Stimulated activated CD8-positive, alpha-beta memory T cell treated with anti-CD3 and anti-CD28 coated beads, Interleukin-7, amount 100 ng/mL, for 48 hours (primary cell): ENCODE measurements at places on chromosomes 11 and 22.

- no peak for DNase-seq
Observed at GRCh38 chr11:87447606-87448005, 409.9 kb downstream of the TMEM135 start.

GRCh38 chr11:118194835-118195627 is 18.6 kb upstream of the SCN2B start:
- no peak for DNase-seq

DNA sequence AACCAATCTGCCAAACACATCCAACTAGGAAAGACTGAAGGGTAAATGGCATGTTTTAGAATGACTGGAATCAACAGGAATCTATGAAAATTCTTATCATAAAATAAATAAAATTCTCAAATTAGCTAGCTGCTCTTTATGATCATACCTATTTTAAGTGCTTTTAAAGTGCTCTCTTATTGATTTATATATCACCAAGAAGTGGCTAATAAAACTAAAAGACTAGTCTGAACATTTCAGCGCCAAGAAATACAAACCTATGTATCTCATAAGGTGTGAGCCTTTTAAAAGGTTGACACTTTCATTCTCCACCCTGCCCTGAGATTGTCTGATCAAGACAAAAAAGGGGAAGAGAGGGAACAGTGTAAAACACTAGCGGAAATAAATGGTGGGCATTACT is 136.8 kb upstream of the ARHGAP42 start:
- DNase-seq = no peak

GRCh38 chr11:16758382-16759024 is 20.1 kb downstream of the C11orf58 start:
- no peak for DNase-seq

DNA sequence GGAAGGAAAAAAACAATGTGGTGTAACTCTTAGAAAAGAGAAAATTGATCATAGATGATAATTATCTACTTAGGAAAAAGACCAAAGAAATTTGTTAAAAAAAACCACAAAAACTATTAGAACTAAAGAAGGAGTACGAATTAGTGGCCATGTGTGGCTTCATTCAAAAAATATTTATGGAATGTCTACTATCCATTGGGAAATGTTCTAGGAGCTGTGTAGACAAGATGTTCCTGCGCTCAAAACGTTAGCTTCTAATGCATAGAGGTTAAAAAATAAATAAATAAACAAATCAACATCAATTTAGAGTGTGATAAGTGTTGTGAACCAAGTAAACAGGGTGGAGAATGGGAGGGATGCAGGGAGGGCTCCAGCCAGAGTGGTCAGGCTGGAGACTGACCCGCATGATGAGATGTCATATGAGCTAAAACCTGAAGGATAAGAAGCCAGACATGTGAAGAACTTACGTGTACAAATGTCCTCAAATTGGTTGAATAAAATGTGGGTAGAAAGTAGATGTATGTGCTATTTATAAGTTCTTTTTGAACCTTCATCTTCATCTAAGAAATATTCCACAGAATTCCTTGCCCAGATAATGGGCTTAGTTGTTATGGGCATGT is 4.3 kb upstream of the EXPH5 start:
- DNase-seq = no peak

DNA sequence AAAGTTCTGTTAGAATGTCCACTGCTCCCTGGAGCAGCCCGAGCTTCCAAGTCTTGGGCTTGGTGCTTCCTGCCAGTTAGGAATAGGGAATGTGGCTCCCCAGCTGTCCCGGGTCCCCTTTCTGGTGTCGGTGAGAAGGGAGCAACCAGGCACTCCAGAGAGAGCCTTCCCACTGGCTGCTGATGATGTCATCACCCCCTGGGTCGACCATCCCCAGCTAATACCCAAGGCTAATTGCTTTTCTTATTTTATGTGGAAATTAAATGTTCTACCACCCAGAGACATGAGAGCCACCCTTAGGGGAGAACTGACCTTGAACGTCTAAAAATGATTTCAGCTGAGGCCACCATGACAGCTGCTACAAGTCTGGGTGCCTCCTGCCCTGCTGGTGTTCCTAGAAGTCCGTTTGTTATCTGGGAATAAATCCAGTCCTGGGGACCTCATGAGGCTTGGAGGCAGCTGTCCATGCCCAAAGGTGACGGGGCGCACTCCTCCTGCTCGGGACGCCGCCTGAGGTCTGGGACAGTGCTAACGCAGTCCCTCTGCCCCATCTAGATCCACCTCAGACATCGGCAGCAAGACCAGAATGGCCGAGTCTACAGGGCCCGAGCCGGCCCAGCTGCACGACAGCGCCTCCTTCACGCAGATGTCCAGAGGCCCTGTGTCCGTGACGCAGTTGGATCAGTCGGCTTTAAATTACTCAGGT is 42.3 kb downstream of the C11orf91 start:
- no peak for DNase-seq

DNA sequence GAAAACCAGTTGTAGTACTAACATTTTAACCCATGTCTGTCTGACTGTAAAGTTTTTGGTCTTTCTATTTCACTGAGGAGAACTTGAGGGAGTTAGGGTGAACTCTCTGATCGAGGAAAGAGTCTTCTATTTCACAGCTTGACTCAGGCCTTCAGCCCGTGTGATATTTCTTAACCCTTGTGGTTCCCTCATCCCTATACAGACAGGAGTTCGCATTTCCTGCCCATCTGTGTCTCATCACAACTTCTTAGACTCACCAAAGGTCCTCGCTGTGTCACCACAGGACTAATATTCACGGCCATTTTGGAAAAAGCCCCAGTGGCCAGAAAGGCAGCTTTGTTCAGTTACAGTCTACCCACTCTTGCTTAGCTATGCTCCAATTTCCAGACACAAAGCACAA is 172.8 kb downstream of the FAM181B start:
- DNase-seq = no peak

- DNase-seq = no peak
Observed at GRCh38 chr11:66815646-66816045, 27.6 kb upstream of the RCE1 start.

DNA sequence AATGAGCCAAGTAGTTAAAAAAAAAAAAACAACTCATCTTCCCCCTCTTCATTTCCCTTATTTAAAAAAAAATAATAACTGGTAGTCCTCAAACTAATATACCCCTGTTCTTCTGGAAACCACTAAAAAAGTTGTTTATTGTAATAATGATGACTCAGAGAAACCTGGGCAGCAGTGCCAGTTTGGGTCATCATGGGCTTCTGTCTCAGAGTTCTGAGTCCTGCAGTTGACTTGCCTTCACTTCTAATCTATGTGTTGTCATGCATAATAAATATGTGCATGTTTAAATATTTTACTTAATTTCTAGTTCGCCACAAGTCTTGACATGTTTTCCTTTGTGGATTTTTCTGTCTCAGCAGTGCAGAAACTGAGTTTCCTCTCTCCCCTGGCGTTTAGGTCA is 46.8 kb downstream of the PPP2R1B start:
- DNase-seq = no peak

GRCh38 chr11:57500515-57500914 is 15.0 kb downstream of the SLC43A1 start:
- no peak for DNase-seq

DNA sequence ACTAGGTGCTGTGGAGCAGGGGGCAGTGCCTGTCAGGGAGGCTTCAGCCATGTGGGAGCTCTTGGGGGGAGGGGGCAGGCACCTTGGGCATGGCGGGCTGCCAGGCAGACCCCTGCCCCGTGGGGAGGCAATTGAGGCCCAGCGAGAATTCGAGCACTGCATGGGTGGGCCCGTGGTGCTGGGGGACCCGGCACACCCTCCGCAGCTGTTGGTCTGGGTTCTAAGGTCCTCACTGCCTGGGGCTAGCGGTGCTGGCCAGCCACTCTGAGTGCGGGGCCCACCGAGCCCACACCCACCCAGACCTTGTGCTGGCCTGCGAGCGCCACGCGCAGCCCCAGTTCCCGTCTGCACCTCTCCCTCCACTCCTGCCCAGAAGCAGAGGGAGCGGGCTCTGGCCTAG is 835.5 kb upstream of the CNTN5 start:
- no peak for DNase-seq

- no peak for DNase-seq
Observed at GRCh38 chr11:65506290-65506771, 7.5 kb downstream of the MALAT1 start.

GRCh38 chr11:5737091-5737490 is 843 bp downstream of the OR56B1 start:
- DNase-seq = no peak

- DNase-seq = no peak
Observed at GRCh38 chr11:59206635-59207034, 6.1 kb downstream of the MPEG1 start.

GRCh38 chr11:34255101-34255500 is 102.7 kb downstream of the ABTB2 start:
- DNase-seq = no peak

DNA sequence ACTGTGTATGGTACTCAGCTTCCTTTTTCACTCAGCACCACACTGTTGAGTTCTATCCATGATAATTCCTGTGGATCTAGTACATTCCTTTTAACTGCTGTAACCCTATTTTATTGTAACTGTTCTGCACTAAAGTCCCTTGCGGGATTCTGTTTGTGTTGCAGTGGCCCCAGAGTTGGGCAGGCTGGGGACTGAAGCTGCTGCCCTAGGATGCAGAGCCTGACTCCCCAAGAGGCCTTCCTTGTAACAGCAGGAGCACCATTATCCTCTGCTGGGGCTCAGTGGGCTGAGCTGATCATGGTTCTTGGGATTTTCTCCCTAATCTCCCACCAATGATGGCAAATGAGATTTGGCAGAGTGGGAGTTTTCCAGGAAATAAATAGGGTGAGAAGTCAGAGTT is 77.7 kb downstream of the CABIN1 start:
- no peak for DNase-seq

- no peak for DNase-seq
Observed at GRCh38 chr11:43581370-43582023, 99.0 kb upstream of the HSD17B12 start.
